IPS DF 6.9 (cell line): ENCODE measurements at places on chromosomes 5 and 9.

DNA sequence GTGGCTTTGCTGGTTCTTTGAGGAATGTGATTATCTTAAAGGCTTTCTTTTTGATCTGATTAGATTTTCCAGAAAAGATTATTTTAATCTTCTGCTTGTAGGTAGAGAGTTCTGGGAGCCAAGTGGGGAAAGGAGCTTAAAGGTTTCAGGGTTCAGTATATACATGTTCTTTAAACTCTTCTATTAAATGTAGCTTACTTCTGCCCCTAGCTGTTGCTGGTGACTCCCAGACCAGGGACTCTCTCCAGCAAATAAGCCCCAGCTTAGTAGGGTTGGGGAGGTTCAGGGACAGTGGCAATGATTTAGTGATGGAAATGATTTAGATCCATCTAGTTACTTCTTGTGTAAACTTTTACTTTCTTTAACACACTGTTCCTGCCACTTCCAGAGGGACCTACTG, 72.2 kb downstream of the SLC12A2 start:
- no peak for DNase-seq
- no peaks in the 10 kb centered on the region for H3K4me1 ChIP-seq
- H3K4me3 ChIP-seq = no peak overlapping the region
- no peak overlapping the region for H3K27ac ChIP-seq
- H3K36me3 ChIP-seq = no peaks in the 10 kb centered on the region

DNA sequence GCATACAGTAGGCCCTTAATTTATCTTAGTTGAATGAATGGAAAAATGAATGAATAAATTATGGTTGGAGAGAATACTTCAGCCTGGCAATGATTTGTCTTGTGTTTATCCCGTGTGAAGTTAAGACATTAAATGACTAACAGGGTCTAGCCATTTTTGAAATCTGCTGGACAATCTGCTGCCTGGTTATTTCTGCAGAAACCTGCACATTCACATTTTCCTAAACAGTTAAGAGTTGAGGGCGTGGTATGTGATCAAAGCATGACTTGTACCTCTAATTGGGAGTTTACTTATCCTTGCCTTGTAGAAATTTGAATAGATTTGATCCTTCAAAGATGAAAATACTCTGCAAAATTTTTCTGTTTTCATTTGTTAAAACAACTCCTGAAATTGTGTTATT, 34.6 kb upstream of the NDFIP1 start:
- H3K27ac ChIP-seq = no peak overlapping the region
- no peak overlapping the region for H3K4me3 ChIP-seq
- DNase-seq = no peak
- H3K4me1 ChIP-seq = no peaks in the 10 kb centered on the region

DNA sequence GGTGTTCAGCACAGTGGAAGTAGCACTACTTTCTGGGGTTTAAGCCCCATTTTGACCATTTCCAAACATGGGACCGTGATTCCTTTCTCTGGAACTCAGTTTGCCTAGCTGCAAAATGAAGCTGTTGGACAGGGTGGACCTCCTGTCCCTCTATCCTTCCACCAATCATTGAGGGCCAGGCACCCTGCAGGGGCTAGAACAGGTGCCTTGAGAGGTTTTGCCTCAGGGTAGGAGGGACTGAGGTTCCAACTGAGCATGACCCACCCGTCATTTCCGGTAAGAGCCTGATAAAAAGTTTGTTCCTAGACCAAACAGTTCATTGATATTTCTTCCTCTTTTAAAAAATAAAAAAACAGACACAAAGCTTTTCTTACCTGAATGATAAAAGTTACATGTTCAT, 116.5 kb downstream of the MVB12B start:
- no peak overlapping the region for H3K27ac ChIP-seq
- H3K4me3 ChIP-seq = no peak overlapping the region
- no peaks in the 10 kb centered on the region for H3K27me3 ChIP-seq
- DNase-seq = no peak
- H3K36me3 ChIP-seq = no peaks in the 10 kb centered on the region

GRCh38 chr9:137437691-137438590, 3.2 kb downstream of the ENTPD8 start:
- no peak for DNase-seq
- no peaks in the 10 kb centered on the region for H3K27me3 ChIP-seq
- no peaks in the 10 kb centered on the region; the same call in 1 of the 2 replicates for H3K4me1 ChIP-seq
- no peak overlapping the region for H3K4me3 ChIP-seq

DNA sequence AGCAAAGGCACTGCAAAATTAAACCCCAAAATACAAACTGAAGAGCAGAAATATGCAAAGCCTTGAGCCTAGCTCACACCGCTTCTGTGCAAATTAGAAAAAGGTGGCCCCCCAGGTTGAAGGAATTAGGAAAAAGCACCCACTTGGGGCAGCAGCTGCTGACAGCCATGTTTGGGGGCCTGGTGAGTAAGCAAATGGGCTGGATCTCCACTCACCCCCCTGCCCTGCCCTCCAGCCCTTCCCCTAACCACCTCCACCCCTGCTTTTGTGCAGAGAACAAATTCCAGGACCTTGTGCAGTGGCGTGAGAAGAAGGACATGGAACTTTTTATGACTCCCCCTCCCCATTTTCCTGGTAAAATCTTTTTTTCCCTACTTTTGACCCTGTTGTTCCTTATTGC, 92.0 kb upstream of the DNAH5 start:
- H3K36me3 ChIP-seq = no peaks in the 10 kb centered on the region
- peaks cover 8% of the 10 kb centered on the region; the same call in 1 of the 2 replicates for H3K4me1 ChIP-seq
- no peaks in the 10 kb centered on the region for H3K27me3 ChIP-seq
- DNase-seq = no peak
- H3K27ac ChIP-seq = no peak overlapping the region

DNA sequence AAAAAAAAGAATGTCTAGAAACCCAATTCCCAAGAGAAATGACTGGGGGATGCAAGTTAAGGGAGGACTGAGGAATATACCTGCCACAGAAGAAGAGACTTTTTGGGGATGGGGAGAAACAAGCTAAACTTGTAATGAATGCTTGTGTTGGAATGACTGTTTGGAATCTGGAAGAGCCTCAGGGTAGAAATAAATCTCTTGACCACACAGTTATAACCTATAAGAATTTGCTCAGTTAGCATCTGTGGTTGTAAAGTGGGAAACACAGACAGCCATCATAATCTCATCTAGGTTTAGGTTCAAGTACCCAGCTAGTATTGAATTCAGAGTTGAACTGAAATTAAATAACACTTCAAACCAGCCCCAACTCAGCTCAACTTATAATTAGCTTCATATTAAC, 678.3 kb upstream of the CHD1 start:
- no peaks in the 10 kb centered on the region for H3K36me3 ChIP-seq
- H3K27ac ChIP-seq = no peak overlapping the region
- no peak overlapping the region for H3K4me3 ChIP-seq
- H3K4me1 ChIP-seq = no peaks in the 10 kb centered on the region

DNA sequence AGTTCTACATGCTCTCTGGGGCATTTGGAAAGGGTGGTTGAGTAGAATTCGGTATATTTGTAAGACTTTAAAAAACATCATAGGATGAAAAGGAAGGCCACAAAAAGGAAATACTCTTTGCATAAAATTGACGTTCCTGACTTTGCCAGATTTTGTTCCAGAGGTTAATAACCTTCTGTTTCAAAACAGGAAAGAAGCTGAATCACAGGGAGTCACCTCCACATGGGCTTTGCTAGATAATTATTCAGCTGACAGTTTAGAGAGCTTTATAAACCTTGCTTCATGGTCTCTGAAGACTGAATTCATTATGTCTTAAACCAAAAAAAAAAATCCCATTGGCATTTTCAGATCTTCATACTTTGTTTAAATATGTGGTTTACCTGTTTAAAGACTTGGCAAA, 203.7 kb downstream of the SEMA6A start:
- no peak overlapping the region for H3K4me3 ChIP-seq
- H3K36me3 ChIP-seq = no peaks in the 10 kb centered on the region
- H3K27ac ChIP-seq = no peak overlapping the region
- no peaks in the 10 kb centered on the region for H3K27me3 ChIP-seq
- H3K4me1 ChIP-seq = peaks cover 1% of the 10 kb centered on the region; the same call in 1 of the 2 replicates
- DNase-seq = no peak

GRCh38 chr9:137055385-137056364, 1.8 kb upstream of the ENTPD2 start:
- no peak overlapping the region for H3K27ac ChIP-seq
- H3K36me3 ChIP-seq = no peaks in the 10 kb centered on the region
- peaks cover 2% of the 10 kb centered on the region; the same call in 1 of the 2 replicates for H3K4me1 ChIP-seq
- DNase-seq = no peak
- no peak overlapping the region for H3K4me3 ChIP-seq

- no peak overlapping the region for H3K4me3 ChIP-seq
- H3K27ac ChIP-seq = no peak overlapping the region
- H3K4me1 ChIP-seq = no peaks in the 10 kb centered on the region
These were observed 2.4 kb downstream of the SMIM15 start for GRCh38 chr5:61159836-61160235.

GRCh38 chr5:146564007-146564762, 48.2 kb upstream of the GPR151 start:
- no peaks in the 10 kb centered on the region for H3K36me3 ChIP-seq
- peaks cover 2% of the 10 kb centered on the region; the same call in 1 of the 2 replicates for H3K4me1 ChIP-seq
- no peak overlapping the region for H3K27ac ChIP-seq
- no peak for DNase-seq
- H3K27me3 ChIP-seq = no peaks in the 10 kb centered on the region

DNA sequence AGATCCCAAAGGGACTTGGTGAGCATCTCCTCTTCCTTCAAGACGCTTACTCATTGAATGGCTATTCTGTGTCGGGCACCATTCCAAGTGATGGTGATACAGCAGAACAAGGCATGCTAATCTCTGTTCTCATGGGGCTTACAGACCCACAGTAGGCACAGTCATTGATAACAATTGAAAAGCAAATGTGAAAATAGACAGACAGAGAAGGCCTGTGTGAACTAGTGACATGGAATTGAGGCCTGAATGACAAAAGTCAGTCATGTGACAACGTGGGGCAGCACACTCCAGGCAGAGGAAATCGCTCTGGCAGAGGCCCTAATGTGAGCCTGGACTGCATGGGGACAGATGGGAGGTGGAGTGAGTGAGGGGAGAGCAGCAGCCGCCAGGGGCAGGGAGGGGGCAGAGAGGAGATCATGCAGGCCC, 70.7 kb upstream of the CPLX2 start:
- H3K36me3 ChIP-seq = no peaks in the 10 kb centered on the region
- no peak overlapping the region for H3K27ac ChIP-seq
- no peak for DNase-seq
- no peak overlapping the region for H3K4me3 ChIP-seq
- peaks cover 8% of the 10 kb centered on the region for H3K4me1 ChIP-seq

DNA sequence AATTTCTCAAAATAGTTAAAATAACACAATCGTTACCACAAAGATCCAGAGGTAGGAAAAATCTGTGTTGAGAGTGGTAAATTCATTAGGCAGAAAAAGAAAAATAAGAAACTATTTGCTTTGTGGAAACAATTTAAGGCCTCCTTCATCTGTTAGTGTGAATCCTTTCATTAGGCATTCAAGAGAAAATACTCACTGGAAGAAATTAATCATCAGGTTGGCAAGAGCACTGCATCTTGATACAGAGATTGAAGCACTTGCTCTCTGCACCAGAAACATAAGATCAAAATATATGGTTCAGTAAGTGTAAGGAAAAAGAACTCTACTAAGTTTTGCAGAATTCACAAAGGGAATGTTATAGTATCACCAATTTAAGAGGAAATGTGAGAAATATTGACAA, 44.4 kb downstream of the TTC39B start:
- H3K4me1 ChIP-seq = no peaks in the 10 kb centered on the region
- H3K4me3 ChIP-seq = no peak overlapping the region
- no peak for DNase-seq
- H3K27me3 ChIP-seq = no peaks in the 10 kb centered on the region
- no peak overlapping the region for H3K27ac ChIP-seq
- H3K36me3 ChIP-seq = no peaks in the 10 kb centered on the region

DNA sequence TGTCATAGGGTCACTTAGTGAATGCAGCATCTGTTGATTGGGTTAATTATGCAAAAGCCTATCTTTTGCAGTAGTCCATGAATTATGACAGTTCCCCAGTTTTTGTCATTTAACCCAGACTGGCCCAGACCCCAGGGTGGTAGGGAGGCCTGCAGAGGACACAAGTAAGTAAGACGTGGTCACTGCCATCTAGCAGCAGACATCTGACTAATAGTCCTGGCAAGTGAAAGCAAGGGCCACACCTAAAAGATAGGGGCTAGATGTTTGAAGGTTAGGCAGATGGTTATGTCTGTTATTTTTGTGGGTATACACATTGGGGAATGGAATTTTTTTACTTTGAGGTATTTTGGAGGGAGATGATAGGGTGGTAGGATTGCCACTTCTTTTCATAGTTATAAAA, 48.0 kb downstream of the RAB14 start:
- no peaks in the 10 kb centered on the region for H3K27me3 ChIP-seq
- DNase-seq = no peak
- H3K4me3 ChIP-seq = no peak overlapping the region
- no peak overlapping the region for H3K27ac ChIP-seq
- no peaks in the 10 kb centered on the region for H3K36me3 ChIP-seq
- no peaks in the 10 kb centered on the region for H3K4me1 ChIP-seq

DNA sequence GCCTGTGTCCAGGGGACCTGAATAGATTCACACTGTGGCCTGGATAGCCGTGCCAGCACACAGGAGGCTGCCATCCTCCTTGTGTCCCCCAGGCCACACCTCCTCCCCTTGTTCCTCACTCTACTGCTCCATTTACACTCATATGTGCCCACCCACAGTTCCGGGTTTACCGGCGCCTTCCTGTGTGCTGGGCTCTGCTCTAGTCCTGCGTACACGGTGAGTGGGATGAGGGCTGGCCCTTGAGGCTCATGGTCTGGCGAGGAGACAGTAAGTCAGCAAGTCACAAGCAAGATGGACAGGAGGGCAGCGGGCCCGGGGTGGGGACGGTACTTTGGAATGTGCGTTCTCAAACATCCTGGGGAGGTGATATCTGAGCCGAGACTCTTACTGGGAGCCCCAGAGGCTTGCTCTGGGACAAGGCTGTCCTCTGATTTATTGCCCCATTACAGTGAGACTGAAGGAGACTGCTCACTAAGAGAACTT, 32.4 kb upstream of the NXNL2 start:
- no peak overlapping the region for H3K4me3 ChIP-seq
- peaks cover 3% of the 10 kb centered on the region; the same call in 1 of the 2 replicates for H3K4me1 ChIP-seq
- no peaks in the 10 kb centered on the region for H3K27me3 ChIP-seq
- no peak for DNase-seq
- H3K36me3 ChIP-seq = no peaks in the 10 kb centered on the region
- H3K27ac ChIP-seq = no peak overlapping the region

GRCh38 chr5:54387659-54388232, 67.8 kb upstream of the HSPB3 start:
- no peaks in the 10 kb centered on the region for H3K36me3 ChIP-seq
- no peak for DNase-seq
- no peak overlapping the region for H3K4me3 ChIP-seq
- no peaks in the 10 kb centered on the region for H3K27me3 ChIP-seq
- no peak overlapping the region for H3K27ac ChIP-seq

DNA sequence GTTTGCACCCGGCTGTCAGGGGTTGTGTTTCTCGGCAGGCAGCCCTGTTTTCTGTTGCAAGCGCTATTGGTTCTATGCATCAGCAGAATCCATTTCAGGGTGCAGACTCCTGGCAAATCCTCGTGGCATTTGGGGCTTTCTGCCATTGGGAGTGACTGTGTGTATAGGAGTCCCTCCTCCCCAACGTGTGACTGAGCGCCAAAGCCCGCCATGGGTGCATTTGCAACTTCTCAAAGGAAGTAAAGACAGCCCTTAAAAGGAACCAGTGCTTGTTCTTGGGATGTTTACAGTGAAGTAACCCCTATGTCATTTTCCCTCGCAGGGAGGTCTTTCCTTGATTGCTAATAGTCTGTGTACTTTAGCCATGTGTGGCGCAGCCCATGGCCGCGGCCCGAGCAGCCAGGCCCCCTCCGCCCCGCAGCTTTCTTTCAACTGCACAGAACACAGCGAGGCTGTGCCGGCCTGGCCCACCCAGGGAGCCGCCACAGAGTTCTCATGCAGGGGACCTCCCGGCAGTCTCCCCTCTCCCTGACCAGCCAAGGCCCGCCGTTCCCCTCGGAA, 175.6 kb downstream of the HSD17B3 start:
- no peak for DNase-seq
- H3K4me1 ChIP-seq = peaks cover 4% of the 10 kb centered on the region
